Activated naive CD4-positive, alpha-beta T cell treated with anti-CD3 and anti-CD28 coated beads for 36 hours (primary cell): ENCODE measurements at places on chromosomes 5 and 9. TPM values are rescaled to one million over a fixed set of nuclear protein-coding genes. Genes with fewer than 3 reads are reported as not detected.

DNA sequence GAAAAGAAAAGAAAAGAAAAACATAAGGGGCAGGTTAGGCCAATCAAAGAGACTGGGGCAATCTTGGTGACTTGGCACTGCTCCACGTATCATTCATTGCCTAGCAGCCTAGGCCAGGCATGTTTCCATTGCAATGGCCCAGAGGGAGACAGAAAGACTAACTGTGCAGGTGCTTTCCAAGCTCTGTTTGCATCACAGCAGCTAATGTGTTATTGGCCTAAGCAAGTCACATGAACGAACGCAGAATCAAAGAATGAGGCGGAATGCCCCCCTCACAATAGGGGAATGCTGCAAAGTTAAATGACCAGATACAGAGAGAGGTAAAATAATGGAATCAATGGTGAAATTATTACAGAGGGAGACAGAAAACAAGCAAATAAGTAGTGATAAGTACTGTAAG, 11.1 kb upstream of the VPS13A start:
- H3K36me3 ChIP-seq: no peaks in the 10 kb centered on the region
- no peak for DNase-seq
- H3K4me3 ChIP-seq: no peak overlapping the region
- H3K27ac ChIP-seq: no peak overlapping the region

DNA sequence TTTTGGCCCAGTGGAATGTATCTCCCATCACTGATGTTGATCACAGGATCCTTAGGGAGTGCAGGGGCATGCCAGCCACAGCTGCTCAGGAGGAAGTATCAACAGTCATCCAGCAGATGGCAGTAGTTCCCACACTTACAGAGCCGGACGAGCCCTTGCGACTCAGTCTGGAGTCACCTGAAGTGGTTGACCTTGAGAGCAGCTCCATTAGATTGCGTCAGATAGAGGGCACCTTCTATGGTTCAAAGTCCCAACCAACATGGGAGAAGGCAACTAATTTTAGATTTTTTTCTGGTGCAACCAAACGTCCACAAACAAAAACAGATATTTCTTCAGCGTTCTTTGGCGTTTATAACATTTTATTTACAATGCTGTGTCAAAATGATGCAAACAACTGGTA, 124.5 kb downstream of the EGFLAM start:
- no peak overlapping the region for H3K4me3 ChIP-seq
- H3K27me3 ChIP-seq: no peaks in the 10 kb centered on the region
- no peaks in the 10 kb centered on the region for H3K36me3 ChIP-seq
- peak; percentile 76 for DNase-seq
- peaks cover 22% of the 10 kb centered on the region for H3K4me1 ChIP-seq

DNA sequence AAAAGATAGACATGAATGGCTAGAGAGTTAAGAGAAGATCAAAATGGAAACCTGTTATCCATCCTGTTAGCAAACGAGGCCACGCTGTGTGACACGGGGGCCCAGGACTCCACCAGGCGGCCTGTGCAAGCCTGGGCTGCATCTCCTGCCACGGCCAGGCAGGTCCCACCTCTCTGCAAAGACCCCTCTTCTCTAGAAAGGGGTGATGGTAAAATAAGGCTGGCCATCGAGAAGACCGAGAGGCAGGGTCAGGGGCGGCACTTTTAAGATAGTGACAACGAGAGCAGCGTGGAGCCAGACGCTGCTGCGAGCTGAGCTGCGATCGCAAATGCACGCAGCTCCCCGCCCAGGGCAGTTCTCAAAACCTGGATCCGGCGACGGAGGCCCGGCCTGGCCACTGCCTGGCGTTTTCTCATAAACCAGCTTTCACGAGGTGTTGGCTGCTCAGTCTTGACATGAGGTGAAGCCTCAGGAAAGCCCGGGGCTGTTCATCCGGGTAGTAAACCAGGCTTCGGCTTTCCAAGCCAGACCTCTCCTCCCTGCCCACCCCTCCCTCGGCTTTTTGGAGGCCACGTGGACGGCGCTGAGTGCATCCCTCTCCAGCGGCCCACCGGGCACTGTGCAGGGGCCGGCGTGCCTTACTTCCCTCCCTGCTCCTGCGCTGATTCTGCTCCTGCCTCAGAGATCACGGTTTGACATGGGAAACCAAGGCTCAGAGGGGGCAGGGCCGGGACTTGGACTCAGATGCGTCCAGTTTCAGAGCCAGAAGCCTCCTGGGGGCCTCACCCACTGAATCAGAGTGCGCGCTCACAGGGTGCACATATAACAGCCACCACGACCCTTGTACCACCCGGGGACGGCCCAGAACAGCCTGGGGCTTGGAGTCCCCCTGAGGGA, 151.6 kb upstream of the PHYKPL start:
- peaks cover 3% of the 10 kb centered on the region for H3K27me3 ChIP-seq
- no peaks in the 10 kb centered on the region for H3K36me3 ChIP-seq
- no peak overlapping the region for H3K4me3 ChIP-seq
- no peaks in the 10 kb centered on the region for H3K4me1 ChIP-seq
- no peak for DNase-seq

- H3K27me3 ChIP-seq: no peaks in the 10 kb centered on the region
- peak; percentile 69 for DNase-seq
- H3K36me3 ChIP-seq: peaks cover 36% of the 10 kb centered on the region
- peaks cover 10% of the 10 kb centered on the region for H3K4me1 ChIP-seq
- H3K27ac ChIP-seq: no peak overlapping the region
- H3K4me3 ChIP-seq: no peak overlapping the region
Observed at GRCh38 chr9:95167998-95168397, 149.5 kb downstream of the FANCC start.

DNA sequence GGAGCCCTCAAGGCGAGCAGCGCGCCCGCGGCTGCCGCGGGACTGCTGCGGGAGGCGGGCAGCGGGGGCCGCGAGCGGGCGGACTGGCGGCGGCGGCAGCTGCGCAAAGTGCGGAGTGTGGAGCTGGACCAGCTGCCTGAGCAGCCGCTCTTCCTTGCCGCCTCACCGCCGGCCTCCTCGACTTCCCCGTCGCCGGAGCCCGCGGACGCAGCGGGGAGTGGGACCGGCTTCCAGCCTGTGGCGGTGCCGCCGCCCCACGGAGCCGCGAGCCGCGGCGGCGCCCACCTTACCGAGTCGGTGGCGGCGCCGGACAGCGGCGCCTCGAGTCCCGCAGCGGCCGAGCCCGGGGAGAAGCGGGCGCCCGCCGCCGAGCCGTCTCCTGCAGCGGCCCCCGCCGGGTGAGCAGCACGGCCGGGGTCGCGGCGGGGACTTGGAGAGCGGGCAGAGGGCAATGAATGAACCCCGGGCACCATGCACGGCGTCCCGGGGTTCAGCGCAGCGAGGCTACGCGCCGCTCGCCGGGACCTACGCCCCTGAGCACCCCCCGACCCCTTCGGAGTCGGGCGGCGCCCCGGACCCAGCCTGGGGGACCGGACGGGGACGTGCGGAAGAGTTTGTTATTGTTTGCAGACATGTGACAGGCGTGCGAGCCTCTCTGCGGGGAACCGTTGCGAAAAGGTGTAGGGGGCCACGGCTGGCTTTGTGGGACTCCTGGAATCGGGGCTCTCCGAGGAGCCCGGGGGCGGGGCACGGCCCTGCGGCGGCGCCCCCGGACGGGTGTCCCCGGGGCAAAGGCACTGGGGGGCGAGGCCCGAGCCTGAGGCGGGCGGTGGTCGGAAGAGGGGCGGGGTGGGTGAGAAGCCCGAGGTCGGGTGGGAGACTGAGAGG, 553 bp downstream of the MAP3K1 start:
- no peaks in the 10 kb centered on the region for H3K36me3 ChIP-seq
- peak overlapping the region; percentile 88 for H3K4me3 ChIP-seq
- H3K4me1 ChIP-seq: peaks cover 40% of the 10 kb centered on the region
- no peaks in the 10 kb centered on the region for H3K27me3 ChIP-seq

GRCh38 chr9:78437806-78438205, 140.9 kb downstream of the PSAT1 start:
- no peak overlapping the region for H3K27ac ChIP-seq
- no peaks in the 10 kb centered on the region for H3K36me3 ChIP-seq
- H3K4me3 ChIP-seq: no peak overlapping the region
- H3K4me1 ChIP-seq: peaks cover 4% of the 10 kb centered on the region
- H3K27me3 ChIP-seq: peaks cover 21% of the 10 kb centered on the region

- H3K36me3 ChIP-seq: no peaks in the 10 kb centered on the region
- H3K4me3 ChIP-seq: no peak overlapping the region
- H3K27ac ChIP-seq: no peak overlapping the region
- H3K4me1 ChIP-seq: no peaks in the 10 kb centered on the region
Observed at GRCh38 chr5:137342764-137343163, 156.4 kb downstream of the SPOCK1 start.

- peaks cover 74% of the 10 kb centered on the region for H3K4me1 ChIP-seq
- H3K4me3 ChIP-seq: no peak overlapping the region
- no peak overlapping the region for H3K27ac ChIP-seq
- no peak for DNase-seq
Observed at GRCh38 chr9:131666029-131666428, 73.8 kb downstream of the RAPGEF1 start.

- peak overlapping the region; percentile 90 for H3K27ac ChIP-seq
- H3K36me3 ChIP-seq: peaks cover 8% of the 10 kb centered on the region
- H3K4me1 ChIP-seq: peaks cover 80% of the 10 kb centered on the region
- peak overlapping the region; percentile 7 for H3K4me3 ChIP-seq
- DNase-seq: peak; percentile 88
Observed at GRCh38 chr5:126446498-126447224, 23.5 kb downstream of the GRAMD2B start.

DNA sequence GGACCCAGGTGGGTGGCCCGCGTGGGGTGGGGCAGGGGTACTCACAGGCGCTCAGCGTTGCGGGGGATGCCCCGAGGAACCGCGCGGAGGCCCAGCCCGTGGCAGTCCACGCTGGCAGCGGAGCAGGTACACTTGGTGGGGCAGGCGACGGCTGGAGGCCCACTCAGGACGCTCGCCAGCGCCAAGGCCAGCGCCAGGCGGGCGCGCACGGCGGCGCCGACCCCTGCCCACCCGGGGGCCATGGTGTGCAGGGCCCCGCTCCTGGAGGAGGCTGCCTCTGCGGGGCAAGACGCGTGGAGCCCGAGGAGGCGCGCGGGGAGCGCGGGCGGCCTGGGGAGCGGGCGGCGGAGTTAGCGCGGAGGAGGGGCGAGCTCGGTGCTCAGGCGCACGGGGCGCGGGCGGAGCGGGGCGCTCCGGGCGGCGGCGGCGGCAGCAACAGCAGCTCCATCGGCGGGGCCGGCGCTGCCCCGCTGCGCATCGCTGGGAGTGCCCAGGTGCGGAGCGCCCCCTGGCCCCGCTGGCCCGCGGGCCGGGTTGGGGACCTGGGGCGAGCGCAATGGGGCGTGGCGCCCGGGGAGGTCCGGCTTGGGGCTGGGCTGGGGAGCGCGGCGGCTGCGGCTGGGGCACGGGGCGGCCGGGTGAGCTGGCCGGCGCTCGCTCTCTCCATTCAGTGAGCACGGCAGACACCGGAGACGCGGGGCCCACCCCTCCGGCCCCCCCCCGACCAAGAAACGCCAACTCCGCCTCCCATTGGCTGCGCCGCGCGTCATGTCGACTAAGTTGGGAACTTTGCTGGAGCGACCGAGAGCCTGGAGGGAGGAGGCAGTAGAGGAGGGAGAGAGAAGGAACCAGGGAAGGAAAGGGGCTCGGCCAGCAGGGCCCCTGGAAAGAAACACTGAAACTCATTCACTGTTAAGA, at the start of gene SLIT3:
TSS of gene SLIT3 (minus strand) at position 672 of the 918 bp plus-strand sequence. CDS start at position 242, 430 bp downstream.
- no peaks in the 10 kb centered on the region for H3K36me3 ChIP-seq
- no peak for DNase-seq
- peaks cover 14% of the 10 kb centered on the region for H3K4me1 ChIP-seq
- H3K27me3 ChIP-seq: peaks cover 49% of the 10 kb centered on the region
- no peak within 1 kb of the TSS for H3K4me3 ChIP-seq

GRCh38 chr9:21660976-21661375, 141.5 kb upstream of the MTAP start:
- no peak overlapping the region for H3K4me3 ChIP-seq
- peaks cover 14% of the 10 kb centered on the region for H3K4me1 ChIP-seq
- H3K36me3 ChIP-seq: no peaks in the 10 kb centered on the region

DNA sequence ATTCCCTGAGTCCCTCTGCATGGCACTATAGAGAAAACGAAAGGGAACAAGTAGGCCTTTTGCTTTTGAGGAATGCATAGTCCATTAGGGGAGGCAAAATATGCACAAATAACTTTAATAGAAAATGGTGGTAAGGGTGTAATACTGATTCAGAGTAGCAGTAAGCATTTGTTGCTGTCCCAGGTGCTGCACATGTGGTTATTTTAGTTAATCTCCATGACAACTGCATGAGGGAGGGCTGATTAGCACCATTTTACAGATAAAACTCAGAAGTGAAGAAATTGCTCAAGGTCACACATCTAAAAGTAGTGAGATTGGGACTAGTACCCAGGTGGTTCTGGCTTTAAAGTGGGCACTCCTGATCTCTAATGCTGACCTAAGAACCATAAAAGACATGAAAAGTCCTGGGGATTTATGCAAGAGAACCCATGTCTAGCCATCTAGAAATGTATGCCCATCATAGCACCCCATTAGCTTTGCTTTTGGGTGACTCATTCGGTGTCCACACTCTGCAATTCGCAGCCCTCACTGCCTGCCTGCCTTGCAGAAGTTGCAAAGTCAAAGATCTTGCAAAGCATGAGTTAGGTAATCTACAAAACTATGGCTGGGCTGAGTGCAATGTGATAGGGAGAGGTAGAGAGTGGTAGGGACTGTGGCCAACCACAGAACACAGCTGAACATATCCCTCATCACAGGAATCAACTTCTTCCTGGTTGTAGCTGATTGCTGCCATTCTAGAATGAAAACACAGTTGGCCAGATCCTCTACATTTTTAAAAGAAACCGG, 195.2 kb downstream of the PTTG1 start:
- H3K4me1 ChIP-seq: no peaks in the 10 kb centered on the region
- DNase-seq: no peak
- H3K4me3 ChIP-seq: no peak overlapping the region

GRCh38 chr9:114825126-114825795, 19.4 kb upstream of the TNFSF15 start:
- H3K36me3 ChIP-seq: no peaks in the 10 kb centered on the region
- H3K27me3 ChIP-seq: no peaks in the 10 kb centered on the region
- no peak overlapping the region for H3K4me3 ChIP-seq
- no peak for DNase-seq

GRCh38 chr5:169408731-169409130, 107.8 kb upstream of the SLIT3 start:
- DNase-seq: no peak
- no peak overlapping the region for H3K27ac ChIP-seq
- no peaks in the 10 kb centered on the region for H3K36me3 ChIP-seq
- no peaks in the 10 kb centered on the region for H3K27me3 ChIP-seq
- H3K4me1 ChIP-seq: no peaks in the 10 kb centered on the region

GRCh38 chr5:82397741-82398320, 119.7 kb upstream of the RPS23 start:
- no peaks in the 10 kb centered on the region for H3K36me3 ChIP-seq
- H3K27ac ChIP-seq: no peak overlapping the region
- no peaks in the 10 kb centered on the region for H3K27me3 ChIP-seq
- no peak overlapping the region for H3K4me3 ChIP-seq
- DNase-seq: no peak
- H3K4me1 ChIP-seq: no peaks in the 10 kb centered on the region

- no peaks in the 10 kb centered on the region for H3K27me3 ChIP-seq
- H3K36me3 ChIP-seq: peaks cover 16% of the 10 kb centered on the region
- no peak overlapping the region for H3K27ac ChIP-seq
Observed at GRCh38 chr5:157506981-157507780, 47.2 kb downstream of the NIPAL4 start.

- no peak overlapping the region for H3K27ac ChIP-seq
- no peaks in the 10 kb centered on the region for H3K36me3 ChIP-seq
- H3K4me1 ChIP-seq: peaks cover 2% of the 10 kb centered on the region
- peaks cover 7% of the 10 kb centered on the region for H3K27me3 ChIP-seq
- no peak overlapping the region for H3K4me3 ChIP-seq
Observed at GRCh38 chr9:90141723-90142122, 500.9 kb downstream of the DIRAS2 start.

The ELOVL7 gene
- 0.31 TPM for total RNA-seq

The ACTBL2 gene
- not detected for total RNA-seq

The ZFP2 gene
- 0.26 TPM for total RNA-seq

The GPR107 gene
- 19.0 TPM for total RNA-seq

The ENTPD2 gene
- not detected for total RNA-seq
